Fibroblast of skin of left quadriceps (primary cell): ENCODE measurements at places on chromosomes 16 and 17.

- no peak for DNase-seq
Measured at GRCh38 chr16:86585821-86586611, 7.7 kb downstream of the FOXL1 start.

DNA sequence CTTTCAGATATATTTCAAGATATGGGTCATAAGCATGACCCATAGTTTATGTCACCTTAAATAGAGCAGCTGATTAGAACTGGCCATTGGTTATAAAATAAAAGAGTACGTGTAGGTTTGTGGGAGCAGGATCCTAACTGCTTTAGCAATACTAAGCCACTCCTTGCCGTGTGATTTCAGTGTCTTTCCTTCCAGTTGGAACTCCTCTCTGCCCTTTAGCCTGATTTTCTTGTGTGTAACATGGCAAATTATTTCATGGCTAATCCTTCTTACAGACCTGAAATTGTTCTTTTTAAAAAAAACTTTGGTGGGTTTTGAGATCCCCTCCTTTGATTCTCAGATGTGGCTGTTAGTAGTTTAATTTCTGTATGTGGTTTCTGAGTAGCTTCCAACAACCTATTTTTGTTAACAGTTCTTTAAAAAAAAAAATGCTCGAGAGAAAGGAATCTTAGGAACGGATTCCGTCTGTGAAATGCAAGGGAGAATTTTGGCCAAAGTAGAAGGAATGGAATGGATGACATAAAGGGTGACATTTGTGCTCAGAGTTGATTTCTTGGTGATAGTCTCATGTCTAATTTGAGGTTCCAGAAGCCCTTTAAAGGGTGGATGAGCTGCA, 39.9 kb downstream of the DHRS7B start:
- DNase-seq = peak; percentile 38

DNA sequence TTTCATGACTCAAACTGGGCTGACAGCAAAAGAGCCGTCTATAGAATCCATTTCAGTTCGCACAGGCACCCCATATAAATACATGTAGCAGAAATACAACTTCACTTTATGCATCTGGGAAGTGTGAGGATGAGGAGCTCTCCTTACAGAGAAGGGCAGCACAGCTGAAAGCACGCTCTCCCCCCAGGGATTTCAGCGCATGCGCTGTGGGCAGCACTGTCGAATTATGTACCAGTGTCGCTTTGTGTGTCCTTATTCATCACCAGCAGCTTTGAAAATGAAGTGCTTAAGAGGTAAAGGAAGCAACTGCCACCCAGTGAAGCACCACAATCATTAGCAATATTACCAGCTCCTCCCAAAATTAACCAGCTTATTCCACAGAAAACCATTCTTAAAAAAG, 39.9 kb downstream of the CEP95 start:
- no peak for DNase-seq

DNA sequence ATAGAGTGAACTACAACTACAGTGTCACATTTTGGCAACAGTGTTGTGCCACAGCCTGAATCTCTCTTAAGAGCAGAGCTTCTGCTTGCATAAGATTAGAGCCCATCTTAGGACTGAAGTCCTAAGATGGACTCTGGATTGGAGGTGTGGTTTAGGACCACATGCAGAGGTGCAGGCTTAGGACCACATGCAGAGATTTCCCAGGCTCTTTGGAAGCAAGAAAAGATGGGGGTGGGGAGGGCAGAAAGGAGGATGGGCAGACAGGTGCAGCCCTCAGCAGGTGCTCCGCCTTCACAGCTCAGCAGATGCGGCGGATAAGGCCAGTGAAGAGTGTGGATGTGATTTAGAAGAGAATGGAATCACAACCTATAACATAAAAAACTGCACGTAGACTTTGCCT, 128.7 kb downstream of the TANGO6 start:
- no peak for DNase-seq

DNA sequence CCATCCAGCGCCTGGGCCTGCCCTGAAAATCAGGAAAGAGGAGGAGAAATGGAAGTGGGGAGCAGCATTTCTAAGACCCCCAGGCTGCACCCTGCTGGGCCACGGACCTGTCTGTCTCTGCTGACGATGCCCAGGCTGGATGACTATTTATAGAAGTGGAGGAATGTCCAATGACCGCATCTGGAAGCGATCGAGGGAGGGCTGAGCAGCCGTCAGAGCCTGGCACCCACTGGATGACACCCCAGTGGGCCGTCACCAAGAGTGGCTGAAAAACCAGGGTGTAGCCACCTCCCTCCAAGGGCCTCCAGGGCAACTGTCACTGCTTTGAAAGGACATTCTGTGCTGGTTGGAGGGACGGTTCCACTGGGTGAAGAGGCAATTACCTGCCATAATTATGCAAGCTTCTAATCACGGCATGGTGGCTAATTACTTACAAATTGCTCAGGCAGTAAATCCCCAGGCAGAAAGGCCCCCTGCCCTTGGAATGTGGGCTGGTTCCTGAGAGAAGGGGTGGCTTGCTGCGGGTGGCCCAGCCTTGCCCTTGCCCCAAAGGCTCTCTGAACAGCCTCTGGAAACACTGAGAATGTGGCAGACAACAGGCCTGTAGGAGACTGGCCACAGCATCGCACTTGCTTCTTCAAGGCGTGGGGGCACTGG, 332.1 kb downstream of the C16orf95 start:
- no peak for DNase-seq

- no peak for DNase-seq
Measured at GRCh38 chr17:66976781-66977201, 12.3 kb downstream of the CACNG4 start.

- no peak for DNase-seq
Measured at GRCh38 chr16:50831751-50832150, 89.9 kb downstream of the CYLD start.

GRCh38 chr16:66656547-66656946, 40.0 kb downstream of the CMTM4 start:
- DNase-seq = no peak

GRCh38 chr17:64938290-64938689, 19.0 kb upstream of the LRRC37A3 start:
- DNase-seq = no peak

DNA sequence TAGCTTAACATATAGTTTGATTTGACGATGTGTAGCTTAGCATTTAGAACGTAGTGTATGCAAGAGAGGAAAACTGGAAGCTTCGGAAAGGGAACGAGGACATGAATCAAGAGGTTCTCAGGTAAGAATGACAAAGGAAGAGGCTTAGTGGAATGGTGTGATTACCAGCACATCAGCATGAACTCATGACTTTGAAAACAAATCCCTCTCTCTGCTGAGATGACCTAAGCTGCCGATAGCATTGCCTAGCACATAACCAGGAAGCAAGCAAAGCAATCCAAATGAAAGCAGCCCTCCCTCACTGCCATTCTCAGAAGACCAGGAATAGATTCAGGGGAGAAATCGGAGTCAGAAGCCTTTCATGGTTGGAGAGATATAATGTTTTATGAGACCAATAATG, 51.3 kb upstream of the CCL1 start:
- DNase-seq = no peak

GRCh38 chr16:29860218-29860617, 2.8 kb downstream of the CDIPT start:
- no peak for DNase-seq

- no peak for DNase-seq
Measured at GRCh38 chr17:75530837-75531720, 5.6 kb downstream of the LLGL2 start.

DNA sequence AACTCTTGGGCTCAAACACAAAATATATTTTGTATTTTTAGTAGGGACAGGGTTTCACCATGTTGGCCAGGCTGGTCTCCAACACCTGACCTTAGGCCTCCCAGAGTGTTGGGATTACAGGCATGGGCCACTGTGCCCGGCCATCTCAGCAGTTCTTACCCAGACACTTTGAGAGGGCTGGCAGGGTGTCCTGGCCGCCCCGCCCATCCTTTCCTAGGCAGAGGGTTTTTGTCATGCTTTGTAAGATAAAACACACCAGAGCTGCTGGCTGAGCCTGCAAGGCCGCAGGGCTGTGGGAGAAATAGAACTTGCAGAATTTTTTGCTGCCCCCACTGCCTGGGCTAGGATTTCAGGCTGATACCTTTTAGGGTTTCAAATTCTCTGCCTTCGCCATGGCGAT, 8.7 kb downstream of the PPL start:
- DNase-seq = no peak

DNA sequence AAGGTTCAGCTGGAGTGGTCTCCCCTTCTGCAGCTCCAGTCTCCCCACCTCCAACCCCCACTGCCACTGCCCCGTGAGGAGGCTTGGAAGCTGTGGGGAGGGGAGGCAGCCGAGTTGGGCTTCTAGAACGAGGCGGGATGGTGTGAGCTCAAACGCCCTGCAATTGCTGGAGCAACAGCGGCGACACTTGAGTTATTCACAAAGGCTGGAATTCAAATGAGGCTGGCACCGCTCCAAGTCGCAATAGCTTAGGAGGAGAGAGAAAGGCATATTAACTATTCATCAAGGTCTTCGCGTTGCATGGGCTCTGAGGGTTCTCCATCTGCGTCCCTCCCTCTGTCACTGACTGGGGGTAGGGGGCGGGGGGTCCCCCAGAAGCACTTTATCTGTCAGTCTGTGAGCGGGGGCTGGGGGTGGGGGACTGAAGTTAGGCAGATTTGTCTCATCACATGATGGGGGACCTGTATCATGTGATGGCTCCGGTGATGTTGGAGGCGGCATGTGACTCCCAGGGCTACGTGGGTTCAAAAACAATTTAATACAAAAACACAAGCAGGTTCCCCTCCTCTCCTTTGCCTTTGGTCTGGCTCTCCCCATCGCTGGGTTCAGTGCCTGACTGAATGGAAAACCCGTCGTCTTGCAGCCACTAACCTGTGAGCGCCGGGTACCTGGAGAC, 70.5 kb downstream of the RBBP6 start:
- DNase-seq = peak; percentile 51

- no peak for DNase-seq
Measured at GRCh38 chr16:84321932-84322331, 27.3 kb downstream of the WFDC1 start.
